ENCODE measurements at places on chromosomes 6 and 20. TPM values are rescaled to one million over a fixed set of nuclear protein-coding genes. Genes with fewer than 3 reads are reported as not detected.

The RFX6 gene
- total RNA-seq: not detected

The PI16 gene
- 47.4 TPM for total RNA-seq

DNA sequence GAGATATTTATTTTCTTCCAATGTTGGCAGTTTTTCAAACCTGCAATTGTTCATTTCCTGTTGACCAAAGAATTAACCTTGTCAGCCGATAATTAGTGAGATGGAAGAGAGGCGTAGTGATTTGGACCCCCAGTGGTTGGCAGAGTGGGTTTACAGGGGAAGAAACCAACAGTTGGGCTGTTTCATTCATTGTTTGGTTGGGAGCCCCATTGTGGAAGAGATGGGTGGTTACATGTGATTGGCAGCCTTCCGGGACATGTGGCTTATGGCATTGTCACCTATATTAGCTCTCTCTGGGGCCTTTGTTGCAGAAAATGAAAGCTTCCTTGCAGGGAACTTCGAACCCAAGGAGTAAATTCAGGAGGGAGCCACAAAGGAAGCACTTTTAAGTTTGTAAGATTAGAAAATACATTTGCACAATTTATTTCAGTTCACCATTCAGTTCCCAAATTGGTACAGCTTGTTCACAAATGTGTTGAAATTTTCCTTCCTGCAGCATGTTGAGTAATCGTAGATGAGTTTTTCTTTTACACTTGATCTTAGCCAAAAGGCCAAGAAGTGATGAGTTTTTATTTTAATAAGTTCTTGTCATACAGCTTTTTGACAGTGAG lies 50.3 kb upstream of the CDKAL1 start:
- H3K36me3 ChIP-seq: peaks cover 4% of the 10 kb centered on the region
- H3K4me1 ChIP-seq: peaks cover 3% of the 10 kb centered on the region
- no peaks in the 10 kb centered on the region for H3K27me3 ChIP-seq
- no peak for DNase-seq
- H3K27ac ChIP-seq: no peak overlapping the region
- H3K4me3 ChIP-seq: no peak overlapping the region

- no peak for DNase-seq
- H3K27ac ChIP-seq: no peak overlapping the region
- H3K4me1 ChIP-seq: peaks cover 4% of the 10 kb centered on the region
- H3K4me3 ChIP-seq: no peak overlapping the region
- no peaks in the 10 kb centered on the region for H3K36me3 ChIP-seq
Observed at GRCh38 chr20:13149371-13150105, 71.5 kb upstream of the ISM1 start.

- no peak for DNase-seq
- H3K4me3 ChIP-seq: no peak overlapping the region
- no peak overlapping the region for H3K27ac ChIP-seq
- no peaks in the 10 kb centered on the region for H3K27me3 ChIP-seq
- peaks cover 7% of the 10 kb centered on the region for H3K36me3 ChIP-seq
Observed at GRCh38 chr6:158439255-158439654, 120.6 kb upstream of the TMEM181 start.

- H3K4me3 ChIP-seq: no peak overlapping the region
- H3K27me3 ChIP-seq: peaks cover 4% of the 10 kb centered on the region
- H3K4me1 ChIP-seq: peaks cover 18% of the 10 kb centered on the region
- no peak for DNase-seq
- H3K36me3 ChIP-seq: no peaks in the 10 kb centered on the region
Observed at GRCh38 chr20:57596998-57597939, 23.0 kb downstream of the ZBP1 start.

DNA sequence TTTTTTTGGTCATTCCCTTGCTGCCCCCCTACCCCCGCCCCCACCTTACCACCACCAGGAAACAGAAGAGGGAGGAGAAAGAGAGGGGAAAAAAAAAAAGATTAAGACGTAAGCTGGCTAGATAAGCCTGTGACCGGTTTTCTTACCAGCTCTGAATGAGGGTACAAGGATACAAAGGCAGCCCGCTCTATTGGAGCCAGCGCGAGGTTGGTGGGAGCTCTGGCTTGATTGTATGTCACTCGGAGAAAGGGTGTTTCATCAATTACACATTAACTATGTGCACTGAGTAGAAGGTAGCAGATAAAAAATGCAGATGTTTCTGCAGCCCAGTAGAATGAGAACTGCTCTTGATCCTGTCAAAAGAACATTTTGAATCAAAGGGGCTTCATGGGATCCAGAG lies 28.6 kb upstream of the OLIG3 start:
- no peak for DNase-seq
- H3K36me3 ChIP-seq: no peaks in the 10 kb centered on the region
- no peaks in the 10 kb centered on the region for H3K4me1 ChIP-seq
- H3K27me3 ChIP-seq: peaks cover 34% of the 10 kb centered on the region
- H3K27ac ChIP-seq: no peak overlapping the region
